ENCODE measurements at places on chromosomes 4 and X.

GRCh38 chr4:84697159-84697558 lies 114.2 kb downstream of the CDS1 start:
- DNase-seq: no peak

GRCh38 chr4:174522183-174523024 lies at the start of gene HPGD:
Gene HPGD, minus strand, starts transcription at chr4:174522488. Its CDS starts 37 bp downstream, at chr4:174522451.
- peak; percentile 76 for DNase-seq

GRCh38 chr4:133263104-133263503 lies 114.0 kb downstream of the PCDH10 start:
- no peak for DNase-seq

DNA sequence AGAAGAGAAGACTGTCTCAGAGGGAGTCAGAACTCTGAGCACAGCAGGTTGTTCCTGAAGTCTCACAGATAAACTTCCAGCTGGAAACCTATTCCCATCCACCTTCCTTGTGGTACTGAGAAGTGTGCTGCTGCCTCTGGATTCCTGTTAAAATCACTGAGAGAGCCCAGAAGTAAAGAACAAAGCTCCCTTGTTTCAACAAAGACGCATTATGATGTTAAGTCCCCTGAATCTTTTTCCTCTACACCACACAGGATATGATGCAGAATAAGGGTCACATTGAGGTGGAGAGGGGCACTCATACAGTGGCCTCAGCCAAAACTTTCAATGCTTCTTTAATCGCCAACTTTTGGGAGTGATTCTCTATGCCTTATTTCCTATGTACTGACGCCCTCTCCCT lies 321.0 kb downstream of the OPHN1 start:
- no peak for DNase-seq

DNA sequence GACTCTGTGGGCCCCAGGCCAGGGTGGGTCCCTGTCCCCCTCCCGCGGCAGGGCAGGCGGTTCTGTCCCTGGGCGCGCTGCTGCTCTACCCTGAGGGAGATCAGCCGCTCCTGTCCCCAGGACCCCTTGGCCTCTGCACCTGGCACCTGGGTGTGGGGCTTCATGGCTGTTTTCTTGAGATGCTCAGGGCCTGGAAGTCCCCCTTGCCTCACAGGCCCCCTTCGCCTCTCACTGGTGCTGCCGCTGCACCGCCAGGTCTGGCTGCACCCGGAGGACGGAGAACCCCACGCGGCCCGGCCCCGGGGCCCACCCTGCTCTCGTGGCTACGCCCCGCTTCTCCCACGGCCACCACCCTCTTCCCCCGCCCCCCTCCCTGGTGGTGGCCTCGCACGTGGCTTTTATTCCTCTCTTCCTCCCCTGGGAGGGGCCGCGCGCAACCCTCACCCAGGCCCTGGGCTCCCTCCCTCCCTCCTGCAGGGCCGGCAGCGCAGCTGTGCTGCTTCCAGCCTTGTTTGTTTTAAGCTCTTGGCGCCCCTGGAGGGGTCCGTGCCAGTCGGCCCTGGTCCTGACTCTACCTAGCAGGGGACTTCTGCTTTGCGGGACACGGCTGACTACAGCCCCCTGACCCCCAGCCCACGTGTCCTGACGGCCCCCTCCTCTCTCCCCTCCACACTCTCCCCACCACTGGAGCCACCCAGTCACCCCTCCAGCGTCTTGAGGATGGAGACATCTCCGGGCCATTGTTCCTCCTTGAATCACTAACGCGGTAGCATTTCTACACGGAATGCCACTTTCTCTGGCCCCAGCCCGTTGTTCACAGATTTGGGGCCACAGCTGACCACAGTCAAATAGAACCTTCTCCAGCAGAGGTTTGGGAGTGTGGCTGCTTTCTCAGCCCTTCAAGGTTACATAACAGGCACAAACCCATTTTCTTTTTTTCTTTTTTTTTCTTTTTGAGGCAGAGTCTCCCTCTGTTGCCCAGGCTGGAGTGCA lies 20.6 kb upstream of the CLDN24 start:
- no peak for DNase-seq

DNA sequence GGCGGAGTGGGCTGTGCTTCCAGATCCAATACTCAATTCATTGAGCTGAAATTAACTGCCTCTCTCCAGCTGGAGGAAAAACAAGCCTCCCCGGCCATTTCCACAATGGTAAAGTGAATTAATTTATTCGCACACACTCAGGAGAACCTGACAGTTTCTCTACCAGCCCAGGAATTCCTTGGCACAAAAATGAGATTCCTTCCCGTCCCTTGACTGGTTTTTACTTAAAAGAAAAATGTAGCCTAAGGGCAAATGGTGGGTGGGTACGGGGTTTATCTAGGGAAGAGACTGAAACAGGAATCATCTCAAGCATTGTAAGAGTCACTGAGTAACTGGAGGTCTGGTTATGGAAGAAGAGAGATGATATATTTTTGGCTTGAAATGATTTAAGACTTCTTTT lies 102.7 kb downstream of the VCX3A start:
- DNase-seq: no peak

- DNase-seq: no peak
These were observed 43.1 kb upstream of the MTM1 start for GRCh38 chrX:150525061-150525919.

- DNase-seq: no peak
These were observed 99.4 kb upstream of the STX18 start for GRCh38 chr4:4641254-4641653.

DNA sequence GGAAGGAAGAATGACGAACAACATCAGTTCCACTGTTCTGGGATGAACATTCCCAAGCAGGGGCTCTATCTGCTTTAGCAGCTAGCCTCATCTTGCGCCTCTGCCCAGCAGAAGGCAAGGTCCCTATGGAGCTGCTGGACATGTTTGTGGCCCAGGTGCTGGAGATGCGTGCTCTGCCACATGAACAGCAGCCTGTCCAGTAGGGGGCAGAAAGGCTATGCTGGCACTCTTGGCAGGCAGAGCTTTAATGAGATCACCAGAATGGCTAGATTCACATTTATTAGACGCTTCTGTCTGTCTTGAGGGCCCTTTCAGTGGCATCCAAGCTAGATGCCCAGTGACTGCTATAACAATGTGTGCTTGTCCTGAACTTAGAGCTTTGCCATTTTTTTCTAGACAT lies 1826.0 kb downstream of the STIM2 start:
- no peak for DNase-seq

Data from CD4-positive, alpha-beta T cell treated with Interleukin-1 beta for 1 hour (primary cell).